CD8-positive, alpha-beta memory T cell (primary cell): ENCODE measurements at places on chromosomes 1 and 21.

GRCh38 chr1:24504560-24504959 lies 1.9 kb downstream of the RCAN3 start:
- no peak for DNase-seq

DNA sequence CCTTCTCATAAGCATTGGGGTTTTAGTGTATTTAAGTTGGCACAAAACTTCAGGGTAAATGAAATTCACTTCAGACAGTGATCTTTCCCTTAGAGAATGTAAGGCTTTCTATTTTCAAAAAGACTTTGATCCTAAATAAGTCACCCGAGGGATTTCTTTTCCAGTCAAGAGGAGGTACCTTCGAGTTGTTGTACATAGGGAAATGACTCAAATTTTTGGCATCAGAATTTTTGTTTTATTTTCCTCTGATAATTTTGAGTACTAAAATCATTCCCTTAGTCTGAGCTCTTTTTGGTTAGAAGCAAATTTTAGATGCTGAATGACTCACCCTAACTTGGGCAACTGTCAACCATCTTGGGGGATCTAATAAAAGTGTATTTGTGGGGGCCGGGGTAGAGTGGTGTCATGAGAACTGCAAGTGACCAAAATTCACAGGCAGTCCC lies 193.9 kb downstream of the DHRS3 start:
- no peak for DNase-seq

- DNase-seq = no peak
Measured at GRCh38 chr1:224457782-224458144, 23.2 kb upstream of the WDR26 start.

GRCh38 chr1:185062710-185063370 lies 17.5 kb downstream of the RNF2 start:
- DNase-seq = no peak

GRCh38 chr21:45534636-45535331 lies 7.5 kb downstream of the SLC19A1 start:
- DNase-seq = no peak

- DNase-seq = no peak
Measured at GRCh38 chr1:71980556-71980955, 301.8 kb downstream of the NEGR1 start.

- DNase-seq = no peak
Measured at GRCh38 chr1:8257621-8258020, 60.3 kb upstream of the SLC45A1 start.

GRCh38 chr1:211133393-211133835 lies 534 bp downstream of the KCNH1 start:
- DNase-seq = no peak

DNA sequence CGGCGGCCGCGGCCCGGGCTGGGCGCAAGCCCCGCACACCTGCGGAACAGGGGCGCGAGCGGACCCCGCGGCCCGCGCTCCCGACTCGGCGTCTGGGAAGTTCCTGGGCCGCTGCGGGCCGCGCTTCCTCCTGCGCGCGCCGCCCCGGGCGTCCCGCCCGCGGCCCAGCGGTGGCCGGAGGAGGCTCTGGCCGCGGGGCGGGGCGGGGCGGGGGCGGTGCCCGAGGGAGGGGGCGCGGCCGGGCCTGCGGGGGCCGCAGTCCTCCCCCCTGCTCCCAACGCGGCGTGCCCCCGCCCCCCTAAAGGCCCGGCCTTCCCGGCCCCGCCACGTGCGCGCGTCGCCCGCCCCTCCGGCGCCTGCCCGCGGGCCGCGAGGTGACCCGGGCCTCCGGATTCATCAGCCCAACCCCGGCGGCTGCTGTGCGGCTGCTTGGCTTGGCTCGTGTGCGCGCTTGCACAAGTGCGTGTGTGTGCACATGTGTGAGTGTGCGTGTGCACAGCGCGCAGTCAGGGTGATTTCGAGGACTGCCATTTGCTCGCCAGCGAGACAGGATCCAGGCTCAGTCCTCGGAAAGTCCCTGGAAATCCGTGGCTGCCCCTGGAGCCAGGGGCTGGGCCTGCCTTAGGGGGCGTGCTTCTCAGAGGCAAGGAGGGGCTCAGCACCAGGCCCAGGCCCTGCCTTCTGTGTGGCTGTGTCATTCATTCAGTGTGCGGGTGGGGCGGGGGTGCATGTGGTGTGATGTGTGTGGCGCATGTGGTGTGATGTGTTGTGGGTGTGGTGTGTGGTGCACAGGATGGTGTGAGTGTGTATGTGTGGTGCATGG lies at the start of gene C2CD2:
Gene C2CD2, minus strand, starts transcription at position 188 of the 823 bp plus-strand sequence. CDS start 370 bp downstream, outside the sequence.
- no peak for DNase-seq

GRCh38 chr1:84774669-84775534 lies 84.6 kb upstream of the SSX2IP start:
- no peak for DNase-seq

- no peak for DNase-seq
Measured at GRCh38 chr1:219536038-219536437, 76.9 kb downstream of the ZC3H11B start.

DNA sequence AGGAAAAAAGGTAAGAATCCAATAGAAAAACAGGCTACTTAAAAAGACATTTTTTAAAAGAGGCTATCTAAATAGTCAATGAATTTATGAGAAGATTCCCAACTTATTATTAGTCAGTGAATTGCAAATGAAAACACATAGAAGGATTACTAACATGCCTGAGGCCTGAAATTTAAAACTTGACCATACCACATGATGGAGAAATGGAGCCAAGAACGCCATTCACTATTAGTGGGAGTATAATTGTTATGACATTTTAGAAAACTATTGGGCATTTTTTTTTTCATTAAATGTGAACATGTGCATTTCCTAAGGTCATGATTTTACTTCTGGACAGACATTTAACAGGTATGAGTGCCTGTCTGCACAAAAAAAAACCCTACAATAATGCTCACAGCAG lies 24.8 kb upstream of the OR2B11 start:
- DNase-seq = no peak

- no peak for DNase-seq
Measured at GRCh38 chr1:223030871-223031400, 112.1 kb downstream of the TLR5 start.
